ENCODE measurements at places on chromosomes 6 and 20.
A peak's percentile ranks its signal among the peaks of the same experiment; 100 is the strongest.

DNA sequence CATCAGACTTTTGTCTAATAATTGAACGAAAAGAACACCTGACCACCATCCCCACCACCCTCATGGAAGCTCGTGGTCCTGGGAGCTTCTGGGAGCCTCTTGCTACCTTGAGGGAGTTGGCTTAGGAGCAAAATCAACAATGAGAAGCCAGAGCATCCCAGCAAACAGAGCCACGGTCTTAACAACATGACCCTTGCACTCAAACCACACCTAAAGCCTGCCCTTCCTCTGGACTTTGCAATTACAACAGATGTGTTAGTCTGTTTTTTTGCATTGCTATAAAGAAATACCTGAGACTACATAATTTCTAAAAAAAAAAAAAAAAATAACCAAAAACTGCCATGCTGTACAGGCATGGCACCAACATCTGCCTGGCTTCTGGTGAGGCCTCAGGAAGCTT is 9.5 kb upstream of the RBM24 start:
- no peak for DNase-seq

DNA sequence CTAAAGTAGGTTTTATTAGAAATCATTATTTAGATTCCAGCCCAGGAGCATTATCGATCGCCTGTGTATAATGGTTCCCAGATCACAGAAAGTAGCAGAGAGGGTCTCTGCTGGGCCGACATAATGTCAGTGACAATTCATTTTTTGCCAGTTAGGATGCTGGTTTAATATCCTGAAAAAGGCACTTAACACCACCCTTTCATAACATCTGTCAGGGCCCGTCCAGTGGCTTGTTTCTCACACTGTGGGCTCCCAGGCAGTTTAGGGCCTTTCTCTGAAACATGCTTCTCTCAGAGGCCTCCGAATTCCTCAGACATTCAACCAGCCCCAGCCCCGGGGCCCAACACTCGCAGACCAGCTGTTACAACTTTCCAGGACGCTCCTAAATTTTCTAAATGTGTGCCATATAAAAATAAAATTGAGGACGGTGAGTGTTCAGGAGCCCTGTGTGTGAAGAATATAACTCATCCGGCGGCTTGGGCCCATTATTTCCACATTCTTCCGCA is 108.6 kb upstream of the EYA4 start:
- peak; percentile 58 for DNase-seq

DNA sequence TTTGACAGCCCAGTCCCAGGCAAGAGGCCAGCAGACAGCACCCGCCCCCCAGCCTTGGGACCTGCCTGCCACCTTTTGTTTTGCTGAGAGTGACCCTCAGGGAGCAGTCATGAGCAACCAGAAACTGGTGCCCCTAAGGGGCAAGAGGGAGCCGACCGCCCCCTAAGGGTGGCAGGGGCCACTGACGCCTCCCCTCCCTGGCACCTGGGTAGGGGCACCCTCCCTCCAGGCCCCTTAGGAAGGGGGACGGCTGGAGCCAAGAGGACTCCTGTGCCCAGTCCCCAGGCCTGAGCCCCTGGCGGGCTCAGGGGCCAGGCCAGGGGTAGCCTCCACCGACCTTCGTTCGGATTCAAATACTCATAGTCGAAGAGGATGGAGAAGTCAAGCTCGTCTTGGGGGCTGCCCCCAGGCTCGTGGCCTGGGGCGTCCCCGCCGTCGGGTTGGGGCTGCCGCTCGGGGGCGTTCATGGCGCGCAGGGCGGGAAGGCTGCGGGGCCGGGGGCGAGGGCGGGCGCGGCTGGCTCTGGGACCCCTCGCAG is 417 bp downstream of the NFATC2 start:
- no peak for DNase-seq

DNA sequence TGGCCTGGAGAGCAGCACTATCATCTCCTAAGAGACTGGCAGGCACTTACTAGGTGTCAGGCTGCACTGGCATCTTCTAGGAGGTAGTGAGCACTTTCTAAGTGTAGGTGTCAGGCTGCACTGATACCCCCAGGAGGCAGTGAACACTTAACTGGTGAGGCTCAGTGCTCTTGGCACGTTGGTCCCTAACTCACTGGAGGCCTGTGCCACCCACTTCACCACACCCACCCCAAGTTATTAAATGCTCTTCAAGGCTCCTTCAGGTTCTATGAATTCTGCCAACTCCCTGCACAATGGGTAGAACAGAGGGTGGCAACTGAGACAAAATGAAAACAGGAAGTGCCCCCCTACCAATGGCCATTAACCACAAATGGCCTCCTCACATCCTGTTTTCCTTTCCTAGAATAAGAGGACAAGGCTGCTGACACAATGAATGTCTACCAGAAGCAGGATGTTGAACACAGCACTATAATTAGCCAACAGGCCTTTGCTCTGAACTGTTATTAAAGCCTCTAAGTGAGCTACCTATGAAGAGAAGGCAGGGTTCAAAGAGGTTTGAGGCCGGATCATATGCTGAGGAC is 29.4 kb downstream of the NCOA5 start:
- no peak for DNase-seq

- DNase-seq = peak; percentile 24
These were observed 20.5 kb upstream of the PDE7B start for GRCh38 chr6:135831016-135831415.

DNA sequence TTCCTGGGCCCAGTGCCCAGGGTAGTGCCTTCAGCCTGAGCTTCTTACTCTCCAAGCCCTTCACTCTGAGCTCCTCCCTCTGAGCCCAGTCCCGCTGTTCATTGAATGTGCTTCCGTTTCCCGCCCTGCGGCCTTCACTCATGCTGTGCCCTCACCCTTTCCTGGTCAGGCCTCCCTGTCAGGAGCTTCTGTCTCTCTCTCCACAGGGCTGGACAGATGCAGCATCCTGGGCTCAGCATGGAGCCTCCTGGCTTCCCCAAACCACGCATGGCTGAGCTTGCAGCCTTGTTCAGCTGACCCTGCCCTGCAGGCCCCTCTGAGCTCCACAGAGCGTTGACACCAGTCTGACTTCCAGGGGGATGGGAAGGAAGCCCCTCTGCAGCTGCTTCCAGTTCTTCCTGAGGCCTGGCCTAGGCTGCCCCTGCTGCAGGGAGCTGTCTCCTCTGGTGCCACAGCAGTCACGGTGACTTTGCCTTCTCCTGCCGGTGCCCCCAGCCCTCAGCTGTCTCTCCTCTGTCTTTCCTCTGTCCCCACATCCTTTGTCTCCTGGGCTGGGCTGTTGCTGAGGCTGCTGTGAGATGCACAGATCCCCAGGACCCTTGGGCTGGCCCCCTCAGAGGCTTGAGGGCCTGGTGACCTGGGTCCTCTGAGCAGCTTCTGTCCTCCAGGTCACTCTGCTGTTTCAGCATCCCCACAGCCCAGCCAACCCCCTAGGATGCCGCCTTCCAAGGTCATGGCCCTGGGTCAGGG is 7.9 kb upstream of the MYT1 start:
- no peak for DNase-seq

GRCh38 chr6:75230484-75231325 is 12.9 kb downstream of the COX7A2 start:
- no peak for DNase-seq

DNA sequence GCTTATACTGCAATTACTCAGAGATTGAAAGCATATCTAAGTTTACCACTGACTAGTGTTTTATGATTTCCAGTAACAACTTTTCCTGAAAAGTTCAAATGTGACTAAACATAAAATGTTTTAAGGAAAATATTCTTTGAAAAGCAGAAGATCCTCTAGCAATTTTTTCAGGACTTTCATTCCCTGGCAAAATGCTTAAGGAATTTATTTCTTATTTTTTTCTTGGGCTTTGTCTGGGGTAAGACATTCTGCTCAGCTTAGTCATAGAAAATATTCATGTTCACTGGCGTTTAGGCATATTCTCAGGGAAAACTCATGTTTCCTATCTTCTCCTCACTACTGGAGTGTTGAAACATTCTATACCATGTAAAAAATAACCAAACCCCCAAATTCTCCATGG is 235.3 kb upstream of the CEP162 start:
- peak; percentile 51 for DNase-seq

DNA sequence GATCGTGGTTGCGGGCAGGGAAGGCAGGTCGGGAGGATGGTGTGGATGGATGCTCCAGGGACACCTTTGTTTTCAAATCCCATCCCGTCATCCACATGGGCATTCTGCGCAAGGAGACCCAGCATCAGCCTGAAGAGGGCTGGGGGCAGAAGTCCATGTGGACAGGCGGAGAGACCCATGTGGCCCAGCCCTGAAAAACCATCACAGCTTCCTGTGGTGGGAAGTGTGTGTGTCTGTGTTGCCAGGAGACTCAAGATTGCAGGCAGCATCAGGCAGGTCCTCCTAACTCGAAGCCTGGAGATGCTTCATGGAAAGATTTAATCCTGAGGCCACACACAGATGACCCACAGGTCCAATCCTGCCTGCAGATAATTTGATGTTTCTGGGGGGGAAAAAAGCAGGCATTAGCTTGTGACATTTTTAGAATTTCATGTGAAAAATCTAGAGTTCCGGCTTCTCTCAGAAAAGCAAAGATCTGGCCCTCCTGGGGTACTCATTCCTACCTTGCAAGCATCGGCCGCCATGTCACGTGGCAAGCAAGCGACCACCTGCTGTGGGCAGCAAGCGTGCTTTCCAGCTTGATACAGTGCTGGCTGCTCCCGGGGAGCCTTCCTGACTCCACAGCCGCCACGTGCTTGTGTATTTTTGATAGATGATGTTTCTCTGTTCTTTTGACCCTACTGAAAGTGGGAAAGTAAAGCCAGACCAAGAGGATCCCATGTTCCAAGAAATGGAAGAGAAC is 25.8 kb downstream of the BCAS4 start:
- no peak for DNase-seq
